Activated CD4-positive, alpha-beta T cell treated with anti-CD3 and anti-CD28 coated beads for 1 hour (primary cell): ENCODE measurements at places on chromosomes 7 and 10.

DNA sequence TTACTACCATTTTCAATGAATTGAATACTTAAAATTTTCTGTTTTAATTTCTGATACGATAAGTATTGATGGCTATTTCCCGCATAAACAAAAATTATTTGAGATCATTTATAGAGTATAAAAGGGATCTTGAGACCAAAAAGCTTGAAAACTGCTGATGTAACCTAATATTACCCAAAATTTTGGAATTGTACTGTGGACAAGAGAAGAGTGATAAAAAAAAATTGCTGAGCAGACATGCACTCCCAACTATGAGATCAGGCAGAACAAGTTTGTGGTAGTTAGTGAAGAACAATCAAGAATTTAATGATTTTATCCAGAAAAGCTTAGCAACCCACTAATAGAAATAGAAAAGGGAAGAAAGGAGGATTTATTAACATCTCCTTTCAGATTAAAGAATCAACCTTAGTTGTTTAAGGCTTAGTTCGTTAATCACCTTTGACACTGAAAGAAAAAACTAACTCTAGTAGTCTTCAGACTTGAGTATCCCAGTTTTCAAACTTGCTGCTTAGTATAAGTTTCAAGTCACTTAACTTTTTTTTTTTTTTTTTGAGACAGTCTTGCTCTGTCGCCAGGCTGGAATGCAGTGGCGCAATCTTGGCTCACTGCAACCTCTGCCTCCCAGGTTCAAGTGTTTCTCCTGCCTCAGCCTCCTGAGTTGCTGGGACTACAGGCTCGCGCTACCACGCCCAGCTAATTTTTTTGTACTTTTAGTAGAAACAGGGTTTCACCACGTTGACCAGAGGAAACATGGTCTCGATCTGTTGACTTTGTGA lies 50.6 kb upstream of the ZC3HAV1 start:
- DNase-seq, result no peak

DNA sequence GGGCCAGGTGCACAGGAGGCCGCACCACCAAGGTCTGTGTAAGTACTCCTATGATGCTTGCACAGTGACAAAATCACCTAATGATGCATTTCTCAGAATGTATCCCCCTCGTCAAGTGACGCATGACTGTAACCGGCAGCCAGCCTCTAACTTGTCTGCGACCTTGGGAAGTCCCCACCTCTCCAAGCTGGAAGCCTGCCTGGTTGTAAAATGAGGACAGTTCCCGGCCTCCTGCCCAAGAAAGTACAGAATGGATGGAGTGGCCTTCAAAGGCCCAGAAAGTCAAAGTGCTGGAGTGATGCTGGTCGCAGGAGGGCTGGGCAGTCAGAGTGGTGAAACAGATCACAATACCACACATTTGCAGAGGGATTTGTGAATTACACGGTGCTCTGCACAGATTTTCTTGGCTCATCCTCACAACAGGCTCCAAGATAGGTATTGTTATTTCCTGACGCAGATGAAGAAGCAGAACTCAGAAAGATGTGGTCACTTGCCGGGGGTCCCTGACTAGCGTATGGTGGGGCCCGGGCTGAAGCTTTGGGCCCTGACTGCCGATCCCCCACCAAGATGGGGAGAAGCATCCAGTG lies 22.8 kb downstream of the SPOCK2 start:
- DNase-seq, result no peak

- DNase-seq, result no peak
These were observed 615 bp upstream of the CNTNAP2 start for GRCh38 chr7:146115851-146116520.

GRCh38 chr7:139505563-139505962 lies 17.9 kb upstream of the CLEC2L start:
- no peak for DNase-seq

DNA sequence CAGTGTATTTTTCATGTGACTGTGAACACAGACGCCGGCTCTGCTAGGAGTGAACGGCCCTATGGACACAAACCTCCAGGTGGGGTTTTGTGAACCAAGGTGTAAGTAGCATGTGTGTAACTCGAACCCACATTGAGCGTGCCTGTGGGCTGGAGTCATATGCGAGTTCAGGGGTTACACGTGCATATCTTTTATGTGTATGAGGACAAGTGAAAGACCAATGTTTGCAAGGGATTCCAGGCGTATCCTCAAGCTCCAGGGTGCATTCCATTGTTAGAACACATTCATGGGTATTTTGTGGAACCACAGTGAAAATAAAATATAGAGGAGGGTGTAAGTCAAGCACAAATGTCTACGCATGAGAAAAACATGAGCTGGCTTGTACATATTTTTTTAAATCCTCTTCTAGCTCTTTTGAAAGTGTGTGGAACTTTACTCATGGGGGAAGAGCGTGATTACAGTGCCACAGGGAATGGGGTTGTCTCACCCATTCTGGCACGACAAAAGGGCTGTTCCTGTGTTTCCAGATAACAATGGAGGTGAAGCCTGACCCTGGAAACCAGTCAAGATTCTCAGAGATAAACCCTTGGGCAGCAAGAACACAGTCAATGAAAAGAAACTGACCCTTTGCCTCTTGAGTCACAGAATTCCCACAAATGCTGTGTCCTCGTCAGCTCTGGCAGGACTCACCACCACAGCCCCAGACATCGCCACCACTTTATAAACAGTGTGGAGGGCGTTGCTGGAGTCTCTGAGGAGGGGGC lies 37.0 kb upstream of the GOT1 start:
- DNase-seq, result no peak

GRCh38 chr7:43164757-43165156 lies 52.3 kb downstream of the HECW1 start:
- no peak for DNase-seq

DNA sequence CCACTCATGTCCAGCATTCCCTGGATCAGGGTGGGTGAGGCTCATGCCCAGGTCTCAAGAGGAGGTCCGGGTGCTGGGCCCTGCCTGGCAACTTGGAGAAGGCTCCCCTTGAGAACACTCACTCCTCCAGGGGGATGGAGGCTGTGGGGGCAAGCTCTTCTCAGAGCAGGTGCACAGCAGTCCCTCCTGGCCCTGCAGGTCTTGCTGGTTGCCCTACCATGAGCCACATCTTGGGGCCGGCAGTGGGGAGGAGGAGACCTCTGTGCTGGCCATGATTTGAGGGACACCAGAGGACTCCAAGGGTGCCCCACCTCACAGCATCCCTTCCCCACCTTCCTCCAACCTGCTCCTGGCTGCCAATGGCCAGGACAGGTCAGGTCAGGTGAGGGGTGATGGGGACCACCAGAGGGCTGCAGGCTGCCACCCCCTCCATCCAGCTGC lies 87.4 kb upstream of the RET start:
- DNase-seq, result no peak

DNA sequence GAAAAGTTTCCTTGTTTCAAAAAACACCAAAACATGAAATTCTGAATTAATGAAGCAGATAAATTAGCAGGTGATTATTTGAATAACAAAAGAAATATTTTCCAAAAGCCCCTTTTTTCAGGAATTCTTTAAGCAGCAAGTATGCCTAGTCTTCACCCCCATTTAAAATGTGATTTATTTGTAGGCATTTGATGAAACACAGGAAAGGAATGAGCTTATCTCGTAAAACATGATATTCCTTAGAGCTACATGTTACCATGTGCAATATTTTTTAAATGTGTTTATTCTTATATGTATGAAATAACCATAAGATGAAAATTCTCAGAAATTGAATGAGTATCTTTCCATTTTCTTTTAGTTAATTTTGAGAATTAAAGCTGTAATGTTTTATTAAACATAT lies 106.1 kb downstream of the CHN2 start:
- no peak for DNase-seq

GRCh38 chr7:139058943-139059342 lies 23.1 kb upstream of the ZC3HAV1L start:
- DNase-seq, result no peak

GRCh38 chr10:96072674-96073073 lies 29.3 kb downstream of the CCNJ start:
- DNase-seq, result no peak

DNA sequence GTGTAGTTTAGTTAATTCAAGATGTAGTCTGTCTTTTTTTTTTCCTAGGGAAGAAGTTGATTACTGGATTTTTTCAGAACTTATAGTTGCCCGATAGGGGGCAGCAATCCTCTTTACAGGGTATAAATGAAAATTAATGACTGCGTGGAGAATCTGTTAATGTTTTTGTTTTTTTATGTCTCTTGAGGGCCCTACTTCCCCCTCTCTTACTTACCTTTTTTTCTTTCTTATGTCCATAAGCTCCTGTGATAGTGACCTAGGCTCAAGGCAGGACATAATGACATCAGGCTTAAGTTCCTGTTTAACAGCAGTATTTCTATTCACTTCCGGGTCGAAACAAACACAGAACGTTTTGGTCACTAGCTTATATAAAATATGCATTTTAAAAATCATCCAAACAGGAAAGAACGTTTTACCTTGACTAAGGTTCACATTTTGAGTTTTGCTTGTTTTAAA lies 18.8 kb downstream of the CDC123 start:
- no peak for DNase-seq

GRCh38 chr10:104170610-104171254 lies 48.8 kb downstream of the SFR1 start:
- no peak for DNase-seq
